ENCODE measurements at places on chromosomes 7 and 10.
A peak's percentile ranks its signal among the peaks of the same experiment; 100 is the strongest.

DNA sequence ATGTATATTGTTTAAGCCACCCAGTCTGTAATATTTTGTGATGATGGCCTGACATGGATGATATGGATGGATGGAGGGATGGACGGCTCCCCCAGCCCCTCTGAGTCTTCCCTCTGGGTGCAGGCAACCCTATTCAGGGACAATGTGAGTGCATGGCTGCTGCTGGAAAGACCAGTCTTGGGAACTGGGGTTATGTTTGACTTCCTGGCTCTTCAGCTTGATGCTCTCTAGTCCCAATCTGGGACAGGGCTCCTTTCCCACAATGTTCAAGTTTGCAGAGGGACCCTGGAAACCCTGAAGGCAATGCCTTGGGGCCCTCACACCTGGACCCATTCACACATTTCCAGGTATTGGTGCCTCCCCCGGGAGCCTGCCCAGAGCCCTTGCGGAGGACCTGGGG, 52.3 kb upstream of the RET start:
- DNase-seq = no peak

DNA sequence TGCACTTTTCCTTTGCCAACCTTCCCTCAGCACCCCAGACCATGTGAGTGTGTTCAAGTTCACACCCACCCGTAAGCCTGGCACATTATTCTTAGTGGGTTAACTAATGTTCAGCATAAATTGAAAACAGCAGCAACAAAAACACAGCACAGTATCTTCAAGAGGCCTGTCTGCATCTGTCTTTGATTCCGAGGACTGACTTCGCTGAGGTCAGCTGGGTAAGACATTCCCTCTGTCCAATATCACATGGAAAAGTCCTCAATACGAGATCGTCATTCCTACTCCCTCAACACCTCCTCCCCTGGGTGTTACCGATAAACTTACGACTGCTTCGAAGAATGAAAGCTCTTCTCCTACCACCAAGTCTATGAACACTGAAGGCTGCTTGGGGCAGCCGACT, 218.8 kb downstream of the SFMBT2 start:
- no peak for DNase-seq

DNA sequence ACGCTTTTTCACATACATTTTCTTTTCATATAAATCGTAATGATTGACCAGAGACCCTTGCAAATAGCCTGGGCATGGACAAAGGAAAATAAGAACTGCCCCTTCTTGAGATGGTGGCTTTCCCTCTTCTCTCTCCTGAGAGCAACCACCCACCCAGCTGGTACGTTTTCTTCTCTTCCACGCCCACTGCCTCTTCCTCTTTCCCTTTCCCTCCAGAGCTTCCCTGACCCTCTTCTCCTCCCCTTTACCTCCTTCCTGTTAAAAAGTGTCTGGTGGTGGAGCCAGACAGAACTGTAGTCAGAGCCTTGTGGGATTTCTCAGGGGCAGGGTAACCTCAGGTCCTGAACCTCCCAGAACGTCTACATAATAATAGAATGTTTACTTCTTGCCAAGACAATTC, 23.2 kb downstream of the GPR141 start:
- no peak for DNase-seq

DNA sequence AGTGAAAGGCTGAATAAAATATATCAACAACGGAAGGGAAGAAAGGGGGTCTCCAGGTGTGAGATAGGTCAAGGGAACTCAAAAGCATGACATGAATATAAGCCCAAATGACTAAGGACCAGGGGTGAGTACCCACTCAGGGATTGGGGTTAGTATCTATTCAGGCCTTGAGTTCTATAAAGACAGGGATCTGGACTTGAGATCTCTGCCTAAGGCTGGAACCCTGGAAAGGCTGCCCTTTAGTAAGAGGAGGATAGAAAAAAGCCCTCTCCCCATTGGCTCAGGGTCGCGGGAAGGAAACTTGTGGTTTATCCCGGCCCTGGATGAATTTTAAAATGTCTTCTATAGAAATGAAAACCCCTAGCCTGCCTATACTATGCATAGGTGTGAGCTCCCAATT, 2.4 kb upstream of the ITPRIP start:
- DNase-seq = no peak

DNA sequence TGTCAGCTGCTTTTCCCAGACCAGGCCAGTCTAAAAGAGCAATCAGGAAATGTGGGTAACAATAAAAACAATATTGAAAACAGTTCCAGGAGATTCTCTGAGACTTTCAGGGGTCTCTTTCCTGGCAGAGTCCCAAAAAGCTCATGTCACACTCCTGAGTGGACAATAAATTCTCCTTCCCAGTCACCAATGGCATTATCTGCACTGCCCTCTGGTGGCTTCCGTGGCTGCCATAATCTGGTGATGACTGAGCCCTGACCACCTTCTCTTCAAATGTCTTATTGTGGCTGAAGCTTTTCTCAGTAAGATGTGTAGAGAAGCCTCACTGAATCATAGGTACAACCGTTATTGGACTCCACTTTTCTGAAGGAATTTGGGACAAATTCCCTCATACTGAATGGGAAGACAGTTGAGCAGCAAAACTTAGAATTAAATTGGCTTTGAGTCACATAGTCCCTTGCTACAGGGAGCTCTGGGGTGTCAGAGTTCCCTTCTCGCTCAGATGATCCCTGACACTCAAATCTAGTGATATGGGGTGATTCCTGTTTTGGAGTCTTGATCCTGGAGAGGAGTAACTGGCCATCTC, 24.4 kb upstream of the ASAH2 start:
- DNase-seq = no peak

GRCh38 chr7:56081626-56082340, 11.0 kb downstream of the PHKG1 start:
- no peak for DNase-seq

GRCh38 chr10:121154310-121154709, 303.1 kb downstream of the WDR11 start:
- no peak for DNase-seq

- no peak for DNase-seq
Measured at GRCh38 chr10:59971915-59972314, 65.6 kb upstream of the CCDC6 start.

- DNase-seq = no peak
Measured at GRCh38 chr7:69892790-69893189, 294.5 kb downstream of the AUTS2 start.

DNA sequence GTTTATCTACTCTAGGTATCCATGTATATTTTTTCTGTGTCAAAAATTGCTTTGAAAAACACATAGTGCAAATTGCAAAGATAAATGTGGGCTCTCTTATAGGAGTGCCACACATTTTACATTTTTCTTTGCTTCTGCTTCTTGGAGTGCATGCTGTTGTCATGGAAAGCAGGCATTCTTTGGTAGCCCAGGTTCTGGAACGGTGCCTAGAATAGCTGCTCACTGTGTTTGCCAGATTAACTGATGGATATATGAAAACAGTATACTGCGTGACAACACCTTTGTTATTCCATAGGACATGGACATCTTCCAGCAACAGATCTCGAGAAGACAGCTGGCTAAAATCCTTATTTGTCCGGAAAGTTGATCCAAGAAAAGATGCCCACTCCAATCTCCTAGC, 13.4 kb downstream of the NIPSNAP2 start:
- peak; percentile 61 for DNase-seq

DNA sequence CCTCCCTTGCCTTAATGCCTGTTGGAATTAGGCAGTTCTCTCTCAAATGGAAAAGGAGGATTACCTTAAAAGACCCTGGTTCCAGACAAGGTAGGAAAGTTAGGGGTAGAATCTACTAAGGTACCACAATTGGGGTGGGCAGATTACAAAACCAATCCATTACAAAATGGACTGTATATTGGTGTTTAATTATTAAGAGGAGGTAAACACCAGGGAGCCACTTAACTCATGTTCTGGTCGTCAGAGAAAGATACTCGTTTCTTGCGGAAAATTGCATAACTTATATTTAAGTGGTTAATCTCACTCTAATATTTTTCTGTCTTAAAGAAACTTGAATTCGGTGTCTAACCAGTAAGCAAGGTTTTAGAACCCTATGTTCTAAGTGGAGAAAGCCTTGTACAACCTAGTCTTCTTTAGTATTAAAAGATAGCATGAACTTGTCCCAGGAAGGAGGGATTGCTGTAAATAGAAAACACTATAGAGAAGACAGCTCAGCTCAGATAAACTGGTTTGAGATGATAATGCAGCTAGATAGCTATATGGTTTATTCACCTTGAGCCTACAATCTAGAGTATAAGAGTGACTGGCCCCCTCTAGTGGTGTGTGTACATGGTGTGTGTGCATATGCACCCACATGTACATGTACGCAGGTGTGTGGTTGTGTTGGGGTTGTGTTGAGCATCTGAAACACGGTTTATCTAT, 58.0 kb upstream of the STRIP2 start:
- DNase-seq = no peak

GRCh38 chr7:26499315-26499897, 207.7 kb downstream of the SNX10 start:
- DNase-seq = no peak

- no peak for DNase-seq
Measured at GRCh38 chr10:101375076-101375475, 21.1 kb downstream of the BTRC start.

GRCh38 chr10:91702620-91703019, 69.7 kb upstream of the PPP1R3C start:
- no peak for DNase-seq

DNA sequence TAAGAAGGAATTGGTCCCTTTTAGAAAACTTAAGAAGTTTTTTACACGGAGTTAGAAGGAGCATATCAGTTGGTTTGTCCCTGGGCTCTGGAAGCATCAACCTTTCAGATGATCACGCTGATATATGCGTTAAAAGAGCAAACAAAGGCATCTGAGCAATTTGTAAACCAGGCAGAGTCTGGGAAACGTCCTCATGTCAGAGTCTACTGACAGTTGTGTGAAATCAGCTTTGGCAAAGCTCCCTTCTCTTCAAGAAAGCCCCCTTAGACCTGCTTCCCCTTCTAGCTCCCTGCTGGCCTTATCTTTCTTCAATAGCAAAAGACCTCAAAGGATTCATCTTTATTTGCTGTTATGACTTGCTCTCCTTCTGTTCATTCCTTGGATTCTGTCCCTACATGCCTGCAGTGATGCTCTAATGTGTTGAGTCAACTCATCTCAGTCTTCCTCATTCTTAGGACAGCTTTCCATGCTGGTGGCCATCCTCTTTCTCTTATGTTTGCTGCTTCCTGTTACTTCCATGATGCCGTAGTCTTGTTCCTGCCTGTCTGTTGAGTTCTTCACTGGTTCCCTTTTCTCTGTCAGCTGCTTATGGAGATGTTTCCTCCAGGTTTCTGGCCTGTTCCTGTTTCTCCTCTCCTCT, 106.5 kb upstream of the BMPER start:
- DNase-seq = no peak

- DNase-seq = no peak
Measured at GRCh38 chr7:38746438-38746837, 115.3 kb upstream of the AMPH start.

GRCh38 chr7:112765105-112765504, 25.1 kb downstream of the TMEM168 start:
- no peak for DNase-seq

DNA sequence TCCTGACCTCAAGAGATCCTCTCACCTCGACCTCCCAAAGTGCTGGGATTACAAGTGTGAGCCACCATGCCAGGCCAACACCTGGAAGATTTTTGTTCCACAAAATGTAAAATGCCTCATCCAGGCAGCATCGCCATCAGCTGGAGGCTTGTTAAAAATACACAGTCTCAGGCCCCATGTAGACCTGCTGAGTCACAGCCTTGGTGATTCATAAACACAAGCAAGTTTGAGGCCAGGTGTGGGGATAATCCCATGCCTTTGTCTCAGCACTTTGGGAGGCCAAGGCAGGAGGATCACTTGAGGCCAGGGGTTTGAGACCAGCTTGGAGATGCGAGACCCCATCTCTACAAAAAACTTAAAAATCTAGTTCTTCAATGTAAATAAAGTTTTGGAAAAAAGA, 49.1 kb upstream of the FOXK1 start:
- DNase-seq = no peak

DNA sequence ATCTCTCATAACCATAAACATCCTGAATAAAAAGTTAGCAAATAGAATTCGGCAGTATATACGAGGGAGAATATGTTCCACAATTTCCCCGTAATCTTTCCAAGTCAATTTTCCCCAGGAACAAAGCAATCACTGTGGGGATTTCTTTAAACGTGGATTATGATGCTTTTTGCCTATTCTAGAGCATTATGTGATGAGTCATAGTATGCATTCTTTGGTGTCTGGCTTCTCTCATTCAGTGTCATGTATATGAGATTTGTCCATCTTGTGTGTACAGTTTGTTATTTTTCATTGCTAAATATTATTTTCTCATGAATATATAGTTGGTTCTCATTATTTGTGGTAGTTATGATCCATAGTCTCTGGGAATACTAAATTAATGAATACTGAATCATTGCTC, 9.9 kb upstream of the OR9A4 start:
- no peak for DNase-seq

DNA sequence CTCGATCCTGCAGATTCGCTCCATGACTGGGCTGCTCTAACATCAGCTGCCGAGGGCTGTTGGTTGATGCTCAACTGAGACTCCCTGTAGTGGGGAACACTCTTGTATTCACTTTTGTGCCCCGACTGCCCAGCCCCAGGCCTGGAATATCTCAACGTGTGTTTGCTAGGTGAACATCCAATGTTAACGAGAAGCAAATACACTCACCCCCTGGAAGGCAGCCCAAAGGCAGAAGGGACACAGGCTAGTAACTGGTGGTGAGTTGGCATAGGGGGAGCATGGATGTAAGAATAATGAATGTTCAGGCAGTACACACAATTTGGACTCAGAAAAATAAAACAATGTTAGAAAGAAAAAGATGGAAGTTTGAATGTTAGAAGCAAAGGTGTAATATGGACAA, 24.0 kb upstream of the RBM33 start:
- no peak for DNase-seq

DNA sequence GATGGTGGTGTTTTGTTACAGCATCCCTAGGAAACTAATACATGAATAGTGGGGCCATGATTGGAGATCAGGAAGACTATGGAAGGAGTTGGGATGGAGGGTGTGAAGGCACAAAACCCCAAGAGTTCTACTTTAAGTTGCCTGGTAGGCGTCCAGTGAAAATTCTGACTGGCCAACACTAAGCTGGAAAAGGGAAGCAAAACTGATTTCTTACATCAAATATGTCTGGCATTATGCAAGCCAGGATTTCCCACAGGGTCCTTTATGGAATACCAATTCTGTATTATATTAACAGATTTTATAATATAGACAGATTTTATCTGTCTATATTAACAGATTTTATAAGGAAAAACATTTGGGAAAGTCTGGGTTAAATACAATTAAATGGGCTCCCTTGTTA, 16.2 kb downstream of the CPVL start:
- DNase-seq = no peak

DNA sequence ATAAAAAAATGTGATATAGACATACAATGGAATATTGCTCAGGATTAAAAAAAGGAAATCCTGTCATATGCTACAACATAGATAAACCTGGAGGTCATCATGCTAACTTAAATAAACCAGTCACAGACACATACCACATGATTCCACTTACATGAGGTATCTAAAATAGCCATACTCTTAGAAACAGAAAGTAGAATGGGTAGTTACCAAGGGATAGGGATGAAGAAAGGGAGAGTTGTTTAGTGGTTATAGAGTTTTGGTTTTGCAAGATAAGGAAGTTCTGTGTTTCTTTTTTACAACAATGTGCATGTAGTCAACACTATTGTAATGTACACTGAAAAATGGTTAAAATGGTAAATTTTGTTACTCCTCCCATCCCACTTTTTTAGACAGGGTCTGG, 30.5 kb downstream of the BICC1 start:
- no peak for DNase-seq
